ENCODE measurements at places on chromosomes 13 and 19. TPM values are rescaled to one million over a fixed set of nuclear protein-coding genes. Genes with fewer than 3 reads are reported as not detected.
A peak's percentile ranks its signal among the peaks of the same experiment; 100 is the strongest.

The RXFP2 gene
- total RNA-seq = not detected

DNA sequence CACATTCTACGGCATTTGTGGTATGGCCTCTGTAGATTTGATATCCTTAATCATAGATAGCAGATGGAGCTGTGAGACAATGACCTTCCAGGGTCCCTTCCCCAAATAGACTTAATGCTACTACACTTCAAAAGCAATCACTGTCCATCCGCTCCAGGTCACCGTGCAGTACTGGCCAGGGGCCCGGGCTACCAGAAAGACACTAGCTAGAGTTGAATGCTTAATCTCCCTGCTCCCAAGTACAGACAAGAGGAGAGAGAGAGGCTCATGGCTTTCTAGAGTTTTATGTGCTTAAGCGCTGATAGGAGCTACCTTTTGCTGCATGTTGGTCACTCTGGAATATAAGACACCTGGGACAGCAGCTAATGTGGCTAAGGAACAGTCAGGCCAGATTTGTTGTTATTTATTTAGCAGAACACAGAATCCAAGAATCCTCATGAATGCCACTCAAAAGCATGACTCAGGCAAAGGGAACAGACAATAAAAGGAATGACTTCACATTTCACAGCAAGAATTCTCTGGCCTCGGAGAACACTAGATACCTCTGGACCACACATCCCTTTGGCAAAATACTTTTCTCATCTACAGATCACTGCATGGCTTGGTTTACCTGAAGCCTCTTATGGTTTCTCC lies 165.0 kb downstream of the LACC1 start:
- no peaks in the 10 kb centered on the region for H3K36me3 ChIP-seq
- H3K27me3 ChIP-seq = no peaks in the 10 kb centered on the region
- no peak overlapping the region for H3K27ac ChIP-seq

DNA sequence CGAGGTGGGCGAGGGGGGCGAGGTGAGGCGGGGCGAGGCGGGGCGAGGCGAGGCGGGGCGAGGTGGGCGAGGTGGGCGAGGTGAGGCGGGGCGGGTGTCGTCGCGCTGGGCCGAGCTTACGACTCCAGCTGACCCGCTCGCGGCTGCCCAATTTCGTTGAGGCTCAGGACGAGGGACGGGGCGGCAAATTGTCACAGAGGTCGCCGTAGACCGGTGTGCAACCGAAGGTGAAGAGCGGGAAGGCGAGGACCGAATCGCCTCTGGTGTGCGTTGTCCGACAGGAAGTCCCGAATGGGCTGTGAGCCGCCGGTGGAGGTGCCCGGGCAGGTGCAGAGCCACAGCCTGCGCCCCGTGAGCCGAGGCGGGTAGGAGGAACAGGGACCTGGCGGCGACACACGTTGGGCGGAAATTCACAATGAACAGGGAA lies at the start of gene LACC1:
TSS of gene LACC1 (plus strand) at position 150 of the 427 bp plus-strand sequence. CDS start 1,082 bp downstream, outside the sequence.
- no peaks in the 10 kb centered on the region for H3K4me1 ChIP-seq
- DNase-seq = no peak
- no peaks in the 10 kb centered on the region for H3K36me3 ChIP-seq
- H3K27me3 ChIP-seq = no peaks in the 10 kb centered on the region
- H3K27ac ChIP-seq = peak within 1 kb of the TSS; percentile 89

DNA sequence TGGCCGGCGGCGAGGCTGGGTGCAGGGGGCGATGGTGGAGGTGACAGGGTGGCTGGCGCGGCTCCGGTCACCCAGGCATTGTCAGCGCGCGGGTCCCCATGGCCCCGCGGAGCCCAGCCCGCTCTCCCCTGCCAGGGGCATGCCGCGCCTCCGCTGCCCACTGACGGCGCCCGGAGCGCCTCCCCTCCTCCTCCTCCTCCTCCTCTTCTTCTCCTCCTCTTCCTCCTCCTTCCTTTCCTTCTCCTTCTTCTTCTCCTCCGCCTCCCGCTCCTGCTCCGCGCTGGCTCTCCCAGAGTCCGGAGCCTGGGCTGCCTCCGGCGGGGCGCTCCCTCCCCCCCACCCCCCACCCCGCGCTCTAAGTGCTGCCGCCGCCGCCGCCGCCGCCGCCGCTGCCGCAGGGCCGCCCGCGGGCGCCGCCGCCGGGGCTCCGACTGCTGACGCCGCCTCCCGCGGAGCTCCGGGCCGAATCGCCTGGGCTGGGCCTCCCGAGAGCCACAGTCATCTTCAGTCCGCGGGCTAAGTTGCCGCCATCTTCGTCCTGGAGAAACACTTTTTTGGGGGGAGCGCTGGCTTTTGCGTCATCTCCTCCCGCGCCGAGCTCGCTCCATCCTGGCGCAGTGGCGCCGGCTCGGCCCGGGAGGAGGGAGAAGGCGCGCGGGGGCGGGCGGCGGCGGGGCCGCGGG lies 348.3 kb downstream of the LIG4 start:
- peak overlapping the region; percentile 52 for H3K4me3 ChIP-seq
- H3K27ac ChIP-seq = no peak overlapping the region
- no peaks in the 10 kb centered on the region for H3K36me3 ChIP-seq
- DNase-seq = no peak
- no peaks in the 10 kb centered on the region for H3K27me3 ChIP-seq

GRCh38 chr13:67217880-67218279 lies 12.3 kb downstream of the PCDH9 start:
- H3K27ac ChIP-seq = no peak overlapping the region
- H3K4me3 ChIP-seq = no peak overlapping the region
- H3K4me1 ChIP-seq = no peaks in the 10 kb centered on the region
- H3K27me3 ChIP-seq = no peaks in the 10 kb centered on the region

DNA sequence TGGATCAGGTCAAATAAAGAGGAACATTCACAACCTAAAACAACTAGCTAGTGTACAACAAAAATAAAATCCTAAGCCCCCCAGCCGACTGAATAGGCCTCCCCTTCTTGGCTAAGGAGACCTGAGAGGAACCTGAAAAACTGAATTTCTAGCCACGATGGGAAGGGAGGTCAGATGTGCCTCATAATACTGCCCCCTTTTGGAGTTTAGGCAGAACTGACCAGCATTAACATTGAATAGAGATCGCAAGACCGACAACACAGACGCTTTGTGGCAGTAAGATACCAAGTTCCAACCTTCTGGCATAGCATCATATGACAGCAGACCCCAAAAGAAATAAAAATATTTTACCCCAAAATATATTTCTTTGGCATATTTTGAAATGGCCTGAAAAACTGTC lies 15.9 kb downstream of the CBY2 start:
- H3K27me3 ChIP-seq = no peaks in the 10 kb centered on the region
- no peak for DNase-seq
- H3K36me3 ChIP-seq = no peaks in the 10 kb centered on the region
- no peak overlapping the region for H3K4me3 ChIP-seq
- H3K4me1 ChIP-seq = no peaks in the 10 kb centered on the region
- H3K27ac ChIP-seq = no peak overlapping the region

DNA sequence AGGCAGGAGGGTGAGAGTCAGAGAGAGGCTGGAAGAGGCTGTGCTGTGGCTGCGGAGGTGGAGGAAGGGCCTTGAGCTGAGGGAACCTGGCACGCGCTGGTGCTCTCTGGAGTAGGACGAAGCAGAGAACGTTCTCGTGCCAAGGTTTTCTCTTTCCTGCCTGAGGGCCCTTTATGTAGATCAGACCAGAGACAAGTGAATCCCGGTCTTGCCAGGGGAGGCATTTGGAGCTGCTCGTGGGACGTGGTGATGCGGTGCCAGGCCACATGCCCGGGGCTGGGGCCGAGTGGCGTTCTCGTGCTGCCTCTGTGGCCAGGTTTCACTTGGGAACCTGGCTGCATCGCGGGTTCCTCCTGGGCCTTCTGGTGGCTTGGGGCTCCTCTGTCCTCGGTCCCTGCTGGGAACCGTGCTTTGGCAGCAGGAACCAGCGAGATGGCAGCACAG lies 54.2 kb downstream of the KDM4B start:
- no peaks in the 10 kb centered on the region for H3K36me3 ChIP-seq
- no peaks in the 10 kb centered on the region for H3K4me1 ChIP-seq
- H3K27me3 ChIP-seq = no peaks in the 10 kb centered on the region
- H3K4me3 ChIP-seq = no peak overlapping the region
- DNase-seq = no peak
- H3K27ac ChIP-seq = no peak overlapping the region

DNA sequence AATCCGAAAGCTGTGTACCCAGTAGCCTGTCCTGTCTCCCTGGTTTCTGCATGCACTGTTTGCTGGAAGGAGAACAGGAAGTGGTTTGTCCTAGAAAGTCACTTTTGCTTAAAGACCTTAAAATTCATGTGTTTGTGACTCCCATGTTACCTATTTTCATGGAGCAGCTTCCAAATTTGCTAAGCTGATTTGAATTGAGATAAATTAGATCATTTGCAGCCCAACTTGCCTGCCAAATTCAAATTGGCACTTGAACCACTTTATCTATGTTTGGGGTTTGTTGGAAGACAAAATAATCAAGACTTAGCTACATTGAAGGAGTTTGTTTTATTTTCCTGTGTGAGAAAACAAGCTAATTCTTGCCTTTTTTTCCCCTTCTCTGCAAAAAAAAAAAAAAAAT lies 532.5 kb downstream of the DIAPH3 start:
- no peaks in the 10 kb centered on the region for H3K27me3 ChIP-seq
- no peaks in the 10 kb centered on the region for H3K36me3 ChIP-seq
- H3K4me1 ChIP-seq = no peaks in the 10 kb centered on the region

DNA sequence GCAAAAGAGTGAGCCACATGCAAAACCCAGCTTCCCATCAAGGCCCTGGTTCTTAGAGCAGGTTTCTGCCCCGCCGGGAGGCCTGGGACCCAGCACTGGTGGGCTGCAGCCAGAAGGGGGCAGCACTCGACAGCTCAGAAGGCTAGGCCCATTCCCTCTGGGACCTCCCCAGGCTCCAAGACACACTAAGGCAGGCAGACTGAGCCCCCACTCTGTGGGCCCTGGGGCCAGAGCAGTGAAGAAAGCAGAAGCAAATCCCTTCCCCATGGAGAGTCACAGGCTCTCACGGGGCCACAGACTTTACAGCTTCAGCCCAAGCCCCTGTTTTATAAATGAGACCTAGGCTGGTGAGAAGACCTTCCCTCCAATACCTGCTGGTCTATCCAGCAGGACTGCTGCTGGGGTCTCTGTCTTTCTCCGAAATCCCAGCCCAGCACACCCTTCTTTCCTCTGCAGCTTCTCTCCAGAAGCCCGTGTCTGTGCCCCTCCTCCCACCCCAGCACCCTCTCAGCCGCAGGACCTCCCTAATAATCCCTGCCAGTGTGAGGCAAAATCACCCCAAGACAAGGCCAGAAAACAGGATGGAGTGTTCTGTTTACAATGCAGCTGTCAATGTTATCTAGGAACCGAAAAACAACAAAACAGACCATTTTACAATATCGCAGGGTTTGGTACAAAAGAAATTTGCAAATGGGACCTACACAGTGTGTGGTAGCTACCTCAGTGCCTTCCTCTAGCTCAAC lies 109.3 kb downstream of the ABCC4 start:
- H3K27me3 ChIP-seq = no peaks in the 10 kb centered on the region
- no peak overlapping the region for H3K4me3 ChIP-seq
- H3K4me1 ChIP-seq = peaks cover 18% of the 10 kb centered on the region
- H3K27ac ChIP-seq = peak overlapping the region; percentile 39
- peak; percentile 43 for DNase-seq

DNA sequence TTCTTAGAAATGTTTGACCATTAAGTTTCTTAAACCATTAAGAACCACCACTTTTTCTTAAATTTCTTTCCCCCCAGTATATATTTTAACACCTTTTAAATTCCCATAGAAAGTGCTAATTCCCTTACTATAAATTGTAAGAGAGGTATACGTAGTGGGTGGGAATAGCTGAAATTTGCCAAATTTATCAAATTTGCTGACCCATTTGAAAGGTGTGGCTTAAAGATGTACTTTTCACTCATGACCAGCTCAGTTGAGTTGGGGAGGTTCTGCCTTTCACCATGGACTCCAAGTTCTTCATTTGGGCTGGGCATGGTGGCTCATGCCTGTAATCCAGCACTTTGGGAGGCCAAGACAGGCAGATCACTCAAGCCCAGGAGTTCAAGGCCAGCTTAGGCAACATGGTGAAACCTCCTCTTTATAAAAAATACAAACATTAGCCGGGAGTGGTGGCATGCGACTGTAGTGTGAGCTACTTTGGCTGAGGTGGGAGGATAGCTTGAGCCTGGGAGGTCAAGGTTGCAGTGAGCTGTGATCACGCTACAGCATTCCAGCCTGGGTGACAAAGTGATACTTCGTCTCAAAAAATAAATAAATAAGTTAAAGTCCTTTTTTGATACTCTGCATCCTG lies 133.2 kb downstream of the MRPL57 start:
- no peaks in the 10 kb centered on the region for H3K4me1 ChIP-seq
- no peaks in the 10 kb centered on the region for H3K27me3 ChIP-seq
- DNase-seq = no peak
- H3K27ac ChIP-seq = no peak overlapping the region
- no peaks in the 10 kb centered on the region for H3K36me3 ChIP-seq

- no peaks in the 10 kb centered on the region for H3K36me3 ChIP-seq
- DNase-seq = no peak
- no peaks in the 10 kb centered on the region for H3K4me1 ChIP-seq
- H3K27ac ChIP-seq = no peak overlapping the region
Measured at GRCh38 chr19:18737337-18737953, 53.7 kb downstream of the COMP start.

GRCh38 chr13:52786766-52787165 lies 47.1 kb upstream of the CNMD start:
- no peaks in the 10 kb centered on the region for H3K4me1 ChIP-seq
- DNase-seq = no peak
- H3K27ac ChIP-seq = no peak overlapping the region
- no peak overlapping the region for H3K4me3 ChIP-seq
- H3K27me3 ChIP-seq = no peaks in the 10 kb centered on the region
- H3K36me3 ChIP-seq = no peaks in the 10 kb centered on the region

The LILRA2 gene
- total RNA-seq = not detected

GRCh38 chr13:45752510-45752909 lies 50.4 kb downstream of the CBY2 start:
- peaks cover 3% of the 10 kb centered on the region for H3K27me3 ChIP-seq
- H3K4me3 ChIP-seq = no peak overlapping the region
- no peaks in the 10 kb centered on the region for H3K36me3 ChIP-seq
- H3K4me1 ChIP-seq = no peaks in the 10 kb centered on the region

The DPF1 gene
- total RNA-seq = 7.5 TPM
